Mesothelial cell of epicardium (in vitro differentiated cells): ENCODE measurements at places on chromosomes 6 and 20. TPM values are rescaled to one million over a fixed set of nuclear protein-coding genes. Genes with fewer than 3 reads are reported as not detected.

GRCh38 chr6:166916824-166917223 is 39.5 kb downstream of the RNASET2 start:
- no peak for DNase-seq
- no peaks in the 10 kb centered on the region for H3K27me3 ChIP-seq
- peaks cover 7% of the 10 kb centered on the region for H3K36me3 ChIP-seq
- H3K4me1 ChIP-seq = peaks cover 2% of the 10 kb centered on the region
- H3K27ac ChIP-seq = no peak overlapping the region

The RREB1 gene
- total RNA-seq = 55.4 to 63.0 TPM (median 57.5 TPM) in 3 replicates

GRCh38 chr20:1943275-1944002 is 48.2 kb downstream of the SIRPA start:
- peaks cover 41% of the 10 kb centered on the region for H3K27me3 ChIP-seq

The OR2B6 gene
- total RNA-seq = not detected in 3 replicates

The TMX4 gene
- total RNA-seq = 28.7 to 33.7 TPM (median 31.3 TPM) in 3 replicates

DNA sequence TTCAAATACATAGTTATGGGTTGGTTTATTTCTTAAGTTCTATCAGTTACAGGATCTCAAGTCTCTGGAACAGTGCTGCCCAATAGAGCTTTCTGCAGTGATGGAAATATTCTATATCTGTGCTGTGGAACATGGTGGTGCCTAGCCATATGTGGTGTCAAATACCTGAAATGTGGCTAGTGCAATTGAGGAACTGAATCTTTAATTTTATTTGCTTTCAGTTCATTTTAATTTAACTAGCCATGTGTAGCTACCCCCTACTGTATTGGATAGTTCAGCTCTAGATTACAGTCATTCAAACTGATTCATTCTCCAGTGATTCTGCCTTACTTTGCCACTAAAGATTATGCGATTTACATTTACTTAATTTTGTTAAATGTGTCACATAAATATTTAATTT is 503.2 kb downstream of the CDKAL1 start:
- no peak overlapping the region for H3K27ac ChIP-seq
- H3K27me3 ChIP-seq = no peaks in the 10 kb centered on the region
- no peak overlapping the region for H3K4me3 ChIP-seq
- H3K4me1 ChIP-seq = peaks cover 11% of the 10 kb centered on the region
- H3K36me3 ChIP-seq = no peaks in the 10 kb centered on the region

DNA sequence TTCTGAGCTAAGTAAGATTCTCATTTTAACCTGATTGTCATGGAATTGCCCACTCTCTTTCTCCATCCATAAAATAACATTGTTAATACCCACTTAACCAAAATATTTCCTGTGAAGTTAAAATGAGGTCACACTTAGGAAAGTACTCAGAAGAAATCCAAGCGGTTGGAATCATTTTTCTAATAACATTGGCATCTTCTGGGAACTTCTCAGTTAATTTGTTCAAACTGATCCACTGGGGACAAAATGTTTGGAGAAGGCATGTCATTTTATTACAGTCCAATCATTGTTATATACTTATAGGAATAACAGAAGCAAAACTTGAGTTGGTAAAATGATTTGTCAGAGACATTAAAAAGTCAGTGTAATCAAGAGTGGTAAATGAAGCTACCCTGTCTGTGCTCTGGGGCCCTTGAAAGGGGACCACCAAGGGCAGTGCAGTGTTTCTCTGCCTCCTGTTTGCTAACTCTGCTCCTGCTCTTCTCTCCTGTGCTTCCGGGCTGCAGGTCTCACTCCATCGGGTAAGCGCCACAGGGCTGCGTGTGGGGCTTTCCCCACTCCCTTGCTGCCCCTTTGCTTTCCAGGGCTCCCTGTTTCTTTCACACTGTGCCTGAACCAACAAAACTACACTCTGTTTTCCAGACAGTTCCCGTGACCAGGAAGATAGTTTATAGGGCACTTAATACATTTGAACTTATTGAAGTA is 50.1 kb downstream of the HDDC2 start:
- DNase-seq = no peak
- H3K4me1 ChIP-seq = peaks cover 66% of the 10 kb centered on the region
- peak overlapping the region; percentile 97 for H3K27ac ChIP-seq
- H3K27me3 ChIP-seq = no peaks in the 10 kb centered on the region
